ENCODE measurements at places on chromosomes 3 and 15.

DNA sequence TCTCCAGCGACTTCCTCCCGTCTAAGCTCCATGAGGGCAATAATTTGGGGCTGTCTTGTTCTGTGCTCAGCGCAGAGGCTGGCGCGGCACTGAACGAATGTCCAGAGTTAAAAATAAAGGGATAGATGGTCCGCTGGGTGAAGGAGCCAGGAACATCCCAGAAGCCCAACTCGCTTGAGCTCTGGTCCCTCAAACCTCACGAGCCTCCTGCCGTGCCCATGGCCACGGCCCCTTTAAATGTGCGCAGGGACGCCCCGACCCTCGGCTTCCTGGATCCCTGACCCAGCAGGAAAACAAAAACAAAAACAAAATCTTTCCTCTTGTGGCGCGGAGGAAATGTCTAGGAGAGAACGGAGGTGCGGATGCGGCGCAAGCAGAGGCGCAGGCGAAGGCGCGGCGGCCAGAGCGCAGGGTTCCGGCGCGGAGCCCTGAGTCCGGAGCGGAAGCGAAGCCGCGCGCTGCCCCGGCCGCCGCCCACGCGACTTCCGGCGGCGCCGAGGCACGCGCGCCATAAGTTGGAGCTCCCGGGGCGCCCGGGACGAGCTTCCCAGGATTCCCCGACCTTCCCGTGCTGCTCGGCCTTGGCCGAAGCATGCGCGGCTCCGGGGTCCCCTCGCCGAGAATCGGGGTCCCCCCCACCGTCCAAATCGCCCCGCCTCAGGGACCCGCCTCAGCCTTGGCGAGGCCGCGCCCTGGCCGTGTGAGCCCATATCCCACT is 52.9 kb upstream of the WNT7A start:
- DNase-seq: no peak

- no peak for DNase-seq
Observed at GRCh38 chr15:24678485-24678884, 2.9 kb downstream of the NPAP1 start.

DNA sequence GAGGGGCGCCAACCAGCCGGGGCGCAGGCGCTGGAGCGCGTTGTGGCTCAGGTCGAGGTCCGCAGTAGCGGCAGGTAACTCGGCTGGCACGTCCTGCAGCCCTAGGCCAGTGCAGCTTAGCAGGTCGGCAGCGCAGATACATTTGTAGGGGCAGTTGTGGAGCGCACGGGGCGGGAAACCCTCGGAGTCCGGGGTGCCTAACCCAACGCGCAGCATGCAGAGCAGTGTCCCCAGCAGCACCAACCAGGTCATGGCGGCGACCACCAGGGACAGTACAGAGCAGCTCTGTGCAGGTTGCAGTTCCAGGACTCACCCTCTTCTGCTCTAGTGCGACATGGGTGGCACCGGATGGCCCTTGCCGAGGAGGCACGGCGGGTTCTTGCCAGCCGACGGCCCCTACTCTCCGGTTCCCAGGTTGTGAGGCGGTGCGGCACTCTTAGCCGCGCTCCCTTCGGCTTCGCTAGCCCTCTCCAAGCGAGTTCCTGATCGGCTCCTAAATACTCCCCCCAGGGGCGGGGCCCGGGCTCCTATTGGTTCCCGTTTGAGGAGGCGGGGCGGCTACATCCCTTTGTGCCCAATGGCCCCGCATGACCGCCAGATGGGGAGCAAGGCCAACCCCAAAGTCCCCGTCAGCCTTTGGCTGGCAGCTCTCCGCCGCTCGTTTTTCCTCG is at the start of gene AMIGO3:
Gene AMIGO3, minus strand, starts transcription at position 471 of the 671 bp plus-strand sequence. Its CDS starts 219 bp downstream, at position 252.
- peak; percentile 71 for DNase-seq

GRCh38 chr3:105629718-105630117 is 239.1 kb downstream of the CBLB start:
- no peak for DNase-seq

DNA sequence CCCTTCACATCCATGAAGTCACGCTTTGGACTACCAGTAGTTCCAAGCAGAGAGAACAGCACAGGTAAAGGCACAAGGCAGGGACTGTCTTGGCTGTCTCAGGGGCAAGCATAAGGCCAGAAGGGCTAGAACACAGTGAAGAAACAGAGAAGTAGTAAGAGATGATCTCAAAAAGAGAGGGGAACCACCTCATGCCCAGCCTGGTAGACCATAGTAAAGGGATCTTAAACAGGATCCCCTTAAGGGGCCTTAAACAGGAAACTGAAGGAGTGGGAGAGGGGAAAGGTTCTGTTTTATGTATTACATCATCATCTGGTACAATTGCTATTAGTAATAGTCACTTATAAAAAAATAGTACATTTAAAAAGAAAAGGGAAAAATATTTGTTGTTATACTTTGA is 25.8 kb downstream of the P2RY1 start:
- DNase-seq: no peak

GRCh38 chr15:63238796-63239195 is 38.6 kb upstream of the APH1B start:
- DNase-seq: no peak

- DNase-seq: no peak
Observed at GRCh38 chr3:144182501-144182900, 210.9 kb downstream of the DIPK2A start.

DNA sequence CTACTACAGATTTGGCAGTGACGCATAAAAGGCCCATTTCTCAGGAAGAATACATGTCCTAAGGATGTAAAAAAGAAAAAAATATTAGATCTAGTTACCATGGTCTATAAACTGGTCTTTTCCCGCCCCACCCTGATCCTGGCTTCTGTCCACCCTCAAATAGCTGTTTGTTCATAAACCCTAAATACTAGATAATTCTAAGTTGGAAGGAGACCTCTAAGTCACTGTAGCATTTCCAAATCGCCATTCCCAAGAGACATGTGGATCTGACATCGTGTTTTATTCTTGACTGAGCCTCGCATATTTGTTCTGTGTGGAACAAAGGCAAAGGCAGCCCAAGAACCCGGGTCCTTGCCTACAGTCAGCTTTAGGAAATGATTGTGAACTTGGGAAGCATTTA is 49.0 kb downstream of the LMCD1 start:
- no peak for DNase-seq
